ENCODE measurements at places on chromosomes 5 and 9.

GRCh38 chr5:36152324-36153297, 700 bp downstream of the SKP2 start:
- no peak for DNase-seq

- DNase-seq: peak; percentile 12
These were observed 893.2 kb downstream of the DTWD2 start for GRCh38 chr5:118095115-118095514.

DNA sequence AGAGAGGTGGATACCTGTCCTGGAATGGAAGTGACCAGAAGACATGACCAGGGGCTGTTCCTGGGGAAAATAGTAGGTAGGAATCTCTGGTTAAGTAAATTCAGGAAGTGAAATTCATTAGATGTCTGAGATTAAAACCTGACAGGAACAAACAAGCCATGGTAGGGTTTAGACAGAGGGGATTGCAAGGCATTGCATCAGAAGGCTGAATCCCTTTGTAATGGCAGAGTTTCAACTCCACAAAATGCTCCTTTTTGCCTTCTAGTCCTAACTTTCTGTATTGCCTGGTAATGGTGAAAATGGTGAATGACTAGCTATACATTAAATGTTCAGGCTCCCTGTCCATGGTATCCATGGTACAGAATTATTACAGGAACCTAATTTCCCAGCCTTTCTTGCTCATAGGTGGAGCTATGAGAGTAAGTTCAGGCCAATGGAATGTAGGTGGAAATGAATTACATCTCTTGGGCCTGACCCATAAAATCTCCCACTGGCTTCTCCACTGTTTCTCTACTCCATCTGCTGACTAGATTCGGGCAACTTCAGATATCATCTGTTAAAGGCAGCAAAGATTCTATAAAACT, 113.4 kb upstream of the CNTLN start:
- no peak for DNase-seq

DNA sequence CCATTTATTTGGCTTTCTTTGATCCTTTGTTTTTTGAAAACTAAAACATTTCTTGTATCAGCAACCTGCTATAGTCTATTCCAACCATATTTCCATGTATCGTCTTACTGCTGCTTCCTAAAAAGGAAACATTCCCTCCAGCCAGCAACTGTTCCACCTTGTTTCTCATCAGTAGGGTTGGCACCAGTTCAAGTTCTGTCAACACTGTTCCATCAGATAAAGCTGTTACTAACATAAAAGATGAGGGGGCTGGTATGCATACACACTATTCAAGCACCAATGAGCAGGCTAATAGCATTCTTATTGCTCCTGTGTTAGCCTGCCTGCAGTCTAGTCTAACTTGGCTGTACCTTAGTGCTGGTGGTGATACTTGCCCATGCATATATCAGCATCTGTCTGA, 178.3 kb downstream of the CWC27 start:
- DNase-seq: peak; percentile 27

DNA sequence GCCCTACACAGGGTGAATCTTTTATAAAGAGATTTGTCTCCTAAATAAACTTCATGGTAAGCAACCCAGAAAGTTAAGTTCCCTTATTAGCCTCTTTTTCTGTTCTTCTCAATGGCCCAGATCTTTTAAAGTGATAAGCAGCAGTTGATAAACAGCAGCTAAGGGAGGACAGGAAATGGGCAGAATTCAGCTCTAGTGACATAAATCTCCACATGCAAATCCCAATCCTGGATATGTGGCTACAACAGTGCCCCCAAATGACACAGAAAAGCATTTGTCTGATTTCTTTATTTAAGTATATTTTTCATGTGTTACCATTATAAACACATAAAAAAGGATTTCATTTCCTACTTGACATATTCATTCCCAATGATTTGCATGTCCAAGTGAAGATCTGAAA, 199.0 kb downstream of the DTWD2 start:
- DNase-seq: peak; percentile 31

GRCh38 chr5:159412284-159413046, 82.2 kb upstream of the IL12B start:
- no peak for DNase-seq

DNA sequence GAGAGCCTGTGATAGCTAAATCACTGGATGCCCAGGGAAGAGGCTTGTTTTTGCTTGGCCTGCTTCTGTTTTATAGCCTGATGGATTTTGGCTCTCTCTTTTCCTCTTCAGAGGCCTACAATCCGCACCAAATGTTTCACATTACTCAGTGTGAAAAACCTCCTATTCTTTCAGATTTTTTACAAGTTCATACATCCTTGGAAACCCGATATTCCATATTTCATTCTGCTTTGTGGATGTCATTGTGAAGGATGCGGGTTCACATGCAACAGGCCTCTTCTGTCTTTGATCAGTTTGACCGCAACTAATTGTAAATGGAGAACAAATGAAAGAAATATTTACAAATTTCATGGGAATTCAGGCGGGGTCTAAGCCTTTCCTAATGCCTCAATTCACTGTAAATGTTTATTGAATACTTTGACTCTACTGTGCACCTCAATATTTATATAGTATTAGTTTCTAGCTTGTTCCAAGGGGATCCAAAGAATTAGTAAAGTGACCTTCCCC, 269.9 kb downstream of the DMRT2 start:
- no peak for DNase-seq

DNA sequence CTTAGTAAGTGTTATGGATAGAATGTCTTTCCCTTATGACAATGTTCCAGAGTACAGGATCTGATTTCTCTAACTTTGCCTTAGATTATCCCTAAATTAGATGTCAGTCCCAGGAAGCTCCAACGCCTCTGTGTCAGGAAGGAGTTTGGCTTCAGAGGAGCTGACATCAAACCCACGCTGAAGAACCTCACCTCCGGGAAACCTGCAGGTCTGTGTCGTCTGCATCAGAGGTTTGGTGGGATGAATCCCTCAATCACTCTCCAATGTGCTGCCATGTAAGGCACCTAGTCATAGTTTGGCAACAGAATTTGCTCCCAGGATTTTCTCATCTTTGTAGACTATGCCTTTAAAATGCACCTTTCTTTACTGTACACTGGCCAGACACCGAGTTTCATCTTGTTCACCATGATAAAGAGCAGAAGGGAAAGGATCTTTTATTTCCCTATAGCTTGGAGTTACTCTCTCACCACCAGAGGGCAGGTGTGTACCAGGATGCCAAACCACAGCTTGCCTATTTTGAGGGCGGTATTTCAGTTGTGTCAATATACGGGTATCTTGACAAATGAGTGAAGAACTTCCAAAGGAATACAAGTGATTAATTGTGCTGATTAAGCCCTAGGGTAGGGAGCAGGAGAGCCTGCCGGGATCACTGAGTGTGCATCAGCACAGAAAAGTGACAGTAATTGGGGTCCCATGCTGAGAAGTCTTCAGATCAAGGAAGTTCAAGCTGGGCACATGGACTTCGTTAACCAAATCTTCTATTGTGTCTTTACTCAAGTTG, 23.4 kb downstream of the MINAR2 start:
- peak; percentile 59 for DNase-seq

DNA sequence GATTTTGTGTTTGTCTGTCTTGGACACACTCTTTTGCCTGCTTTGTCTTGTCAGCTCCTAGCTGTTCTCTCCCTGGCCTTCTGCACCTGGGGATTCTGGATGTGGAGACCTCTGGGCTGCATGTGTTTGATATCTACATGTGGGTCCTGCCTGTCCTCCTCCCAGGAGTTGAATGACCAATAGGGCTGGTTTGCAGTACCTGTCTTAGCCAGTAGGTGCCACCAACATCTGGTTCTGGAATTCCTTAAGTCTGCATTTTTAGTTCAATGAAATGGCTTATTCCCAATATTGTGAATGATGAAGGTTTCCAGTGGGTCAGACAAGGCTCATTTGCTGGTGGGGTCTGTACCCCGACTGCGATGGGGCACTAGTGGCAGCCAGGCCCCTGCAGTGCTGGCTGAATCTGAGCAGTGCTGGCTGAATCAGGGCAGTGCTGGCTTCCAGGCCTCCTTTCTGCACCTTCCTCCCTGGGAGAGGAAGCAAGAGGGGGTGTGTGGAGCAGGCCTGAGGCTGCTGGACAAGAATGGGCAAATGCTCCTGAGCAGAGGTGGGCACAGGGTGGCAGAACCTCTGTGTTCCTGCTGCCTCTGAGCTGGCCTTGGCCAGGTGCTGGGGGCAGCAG, 73.3 kb downstream of the RXRA start:
- DNase-seq: no peak

- DNase-seq: no peak
These were observed 14.1 kb downstream of the TRIM7 start for GRCh38 chr5:181190711-181191525.

GRCh38 chr5:173391031-173391430, 62.8 kb upstream of the STC2 start:
- DNase-seq: no peak

- no peak for DNase-seq
These were observed 65.9 kb upstream of the GNAQ start for GRCh38 chr9:78097541-78097940.

- DNase-seq: no peak
These were observed 38.8 kb upstream of the ANKRD33B start for GRCh38 chr5:10525124-10525495.

DNA sequence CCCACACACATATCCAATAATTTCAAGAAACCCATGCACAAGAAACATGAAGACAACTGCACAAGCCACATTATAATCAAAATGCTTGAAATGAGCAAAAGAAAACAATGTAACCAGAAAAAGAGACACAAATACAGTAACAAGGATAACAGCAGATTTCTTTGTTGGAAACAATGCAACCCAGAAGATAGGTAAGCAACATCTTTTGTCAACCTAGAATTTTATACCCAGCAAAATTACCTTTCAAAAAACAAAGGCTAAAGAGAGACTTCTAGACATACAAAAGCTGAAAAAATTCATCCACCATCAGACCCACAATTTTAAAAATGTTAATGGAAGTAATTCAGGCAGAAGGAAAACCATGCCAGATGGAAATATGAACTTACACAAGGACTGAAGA, 5.0 kb upstream of the COL23A1 start:
- no peak for DNase-seq

- DNase-seq: no peak
These were observed 118.2 kb upstream of the MSX2 start for GRCh38 chr5:174606153-174606552.

DNA sequence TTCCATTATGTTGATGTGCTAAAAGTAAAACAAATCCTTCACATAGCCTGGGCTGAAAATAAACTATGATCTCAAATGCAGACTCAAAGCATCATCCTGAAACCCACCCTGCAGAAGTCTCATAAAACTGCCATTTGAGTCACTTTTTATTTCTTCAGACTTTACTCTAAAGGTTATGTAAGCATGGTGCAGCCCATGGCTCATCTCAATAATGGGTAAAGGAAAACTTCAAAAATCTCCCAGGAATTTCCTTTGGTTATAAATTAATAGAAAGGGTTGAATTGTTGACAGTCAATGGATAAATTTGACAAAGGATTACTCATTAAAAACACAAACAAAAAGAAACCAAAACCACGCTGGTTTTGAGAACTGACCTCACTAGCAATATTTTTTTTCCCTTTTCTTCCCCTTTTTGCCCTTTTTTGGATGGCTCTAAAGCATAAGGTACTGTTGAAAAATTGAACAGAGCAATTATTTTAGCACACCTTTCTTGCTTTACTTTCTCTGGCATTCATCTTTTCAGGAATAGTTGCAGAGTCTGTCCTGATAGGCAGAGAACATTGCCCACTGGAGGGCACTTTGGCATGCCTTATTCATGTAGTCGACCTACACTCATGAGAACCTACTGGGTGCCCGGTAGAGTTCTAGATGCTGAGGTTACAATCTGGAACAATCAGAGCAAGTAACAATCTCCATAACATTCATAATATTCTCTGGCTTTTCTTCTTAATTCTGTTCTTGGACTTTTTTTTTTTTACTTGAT, 191.4 kb downstream of the TMEM167A start:
- DNase-seq: peak; percentile 60

DNA sequence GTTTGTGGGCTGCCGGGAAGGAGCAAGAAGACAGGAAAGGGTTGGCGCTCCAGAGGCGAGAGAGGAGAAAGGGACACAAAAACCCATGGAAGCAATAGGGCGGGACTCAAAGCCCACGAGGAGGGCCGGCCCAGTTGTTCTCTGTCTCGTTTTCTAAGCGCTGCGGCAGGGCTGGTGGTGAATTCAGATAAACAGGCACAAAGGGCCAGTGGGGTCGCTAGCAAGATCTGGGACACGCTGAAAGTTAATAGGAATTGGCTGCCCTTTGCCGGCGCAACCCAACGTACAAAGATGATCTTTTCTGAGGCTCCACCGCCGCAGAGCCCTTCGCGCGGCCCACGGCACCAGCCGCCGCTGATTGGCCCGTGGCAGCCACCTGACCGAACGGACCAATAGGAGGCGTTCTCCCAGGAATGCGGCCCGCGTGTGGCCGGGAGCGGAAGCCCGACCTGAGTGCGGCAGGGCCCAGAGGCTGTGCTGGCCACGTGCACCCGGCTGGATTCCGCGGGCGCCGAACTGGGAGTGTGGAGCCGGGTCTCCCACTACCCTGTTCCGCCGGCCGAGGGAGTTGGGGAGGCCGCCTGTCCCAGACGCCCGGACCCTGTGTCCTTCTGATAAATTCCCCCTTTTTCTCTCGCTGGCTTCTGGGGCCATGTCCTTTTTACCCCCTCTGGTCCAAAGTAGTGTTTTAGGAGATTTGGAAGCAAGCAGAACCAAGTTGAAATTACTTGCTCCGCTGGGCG, 16.8 kb upstream of the NSD1 start:
- peak; percentile 86 for DNase-seq

GRCh38 chr9:18393340-18394130, 80.4 kb upstream of the ADAMTSL1 start:
- peak; percentile 55 for DNase-seq

GRCh38 chr9:133155156-133155555, 8.6 kb downstream of the GBGT1 start:
- no peak for DNase-seq

DNA sequence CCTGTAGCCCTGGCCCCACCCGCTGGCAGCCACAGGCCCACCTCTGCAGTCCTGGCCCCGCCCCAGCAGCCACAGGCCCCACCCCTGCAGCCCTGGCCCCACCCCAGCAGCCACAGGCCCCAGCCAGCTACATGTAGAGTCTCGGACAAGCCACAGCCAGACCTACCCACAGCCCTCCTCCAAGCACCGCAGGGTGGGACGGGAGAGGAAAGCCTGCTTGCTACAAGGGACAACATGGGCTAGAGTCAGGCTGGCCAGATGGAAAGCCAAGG, 49.5 kb upstream of the SARDH start:
- DNase-seq: no peak
